ENCODE measurements at places on chromosomes 3 and 15.

DNA sequence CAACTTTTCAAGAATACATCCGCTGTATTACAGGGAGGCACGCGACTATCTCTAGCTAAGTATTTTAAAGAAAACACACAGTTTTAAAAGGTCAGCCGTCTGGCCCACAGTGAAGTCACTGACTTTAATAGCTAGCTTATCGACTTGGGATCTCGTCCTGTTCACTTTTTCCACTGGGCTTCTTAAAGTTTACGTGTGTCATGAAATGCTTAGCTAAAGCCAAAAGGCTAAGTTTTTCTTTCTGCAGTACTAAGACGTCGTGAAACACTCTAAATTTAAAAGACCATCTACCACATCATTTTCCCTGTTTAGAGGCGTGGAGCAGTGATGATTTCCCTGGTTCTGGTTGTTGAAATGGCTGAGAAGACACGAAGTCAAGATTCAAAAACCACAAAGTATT, 27.1 kb downstream of the LRIG1 start:
- DNase-seq, result no peak

DNA sequence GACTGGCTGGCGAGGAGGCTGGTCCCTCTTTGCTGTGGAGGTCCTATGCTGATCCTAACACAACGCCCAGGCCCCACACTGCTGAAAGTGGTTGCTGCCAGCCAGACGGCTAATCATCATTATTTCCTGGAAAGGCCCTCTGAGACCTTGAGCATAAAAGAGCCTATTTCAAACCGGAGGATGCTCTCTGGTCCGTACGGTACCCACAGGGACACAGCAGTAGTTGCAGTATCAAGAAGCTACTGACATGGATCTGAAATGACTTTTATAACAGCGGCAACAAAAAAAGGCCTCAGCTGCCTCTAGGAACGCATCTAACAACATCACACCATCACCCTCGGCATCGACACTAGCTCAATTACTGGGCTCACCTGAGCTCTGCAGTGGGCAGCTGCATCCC, 59.1 kb upstream of the FOXB1 start:
- DNase-seq, result no peak

- no peak for DNase-seq
Observed at GRCh38 chr3:125045965-125046364, 9.8 kb downstream of the HEG1 start.

GRCh38 chr15:62099094-62099601, 32.4 kb downstream of the C2CD4A start:
- DNase-seq, result no peak

- DNase-seq, result no peak
Observed at GRCh38 chr3:30305021-30305420, 301.4 kb upstream of the TGFBR2 start.

GRCh38 chr15:96296264-96296663, 34.2 kb upstream of the NR2F2 start:
- DNase-seq, result no peak
